Thoracic aorta (tissue), 2 donors: ENCODE measurements at places on chromosomes 7 and 10. TPM values are rescaled to one million over a fixed set of nuclear protein-coding genes. Genes with fewer than 3 reads are reported as not detected.

Gene LLCFC1
- total RNA-seq: not detected

GRCh38 chr7:11698384-11698871 lies 133.6 kb downstream of the THSD7A start:
- no peaks in the 10 kb centered on the region for H3K27me3 ChIP-seq
- H3K27ac ChIP-seq: no peak overlapping the region
- no peaks in the 10 kb centered on the region for H3K4me1 ChIP-seq
- no peak for DNase-seq
- H3K36me3 ChIP-seq: no peaks in the 10 kb centered on the region

Gene RFC2
- 15.2 TPM for total RNA-seq

Gene PNLIP
- total RNA-seq: not detected
